Stimulated activated CD4-positive, alpha-beta T cell treated with anti-CD3 and anti-CD28 coated beads, Interleukin-4, amount 100 ng/mL, for 1 hour (primary cell): ENCODE measurements at places on chromosomes 1 and 21.

DNA sequence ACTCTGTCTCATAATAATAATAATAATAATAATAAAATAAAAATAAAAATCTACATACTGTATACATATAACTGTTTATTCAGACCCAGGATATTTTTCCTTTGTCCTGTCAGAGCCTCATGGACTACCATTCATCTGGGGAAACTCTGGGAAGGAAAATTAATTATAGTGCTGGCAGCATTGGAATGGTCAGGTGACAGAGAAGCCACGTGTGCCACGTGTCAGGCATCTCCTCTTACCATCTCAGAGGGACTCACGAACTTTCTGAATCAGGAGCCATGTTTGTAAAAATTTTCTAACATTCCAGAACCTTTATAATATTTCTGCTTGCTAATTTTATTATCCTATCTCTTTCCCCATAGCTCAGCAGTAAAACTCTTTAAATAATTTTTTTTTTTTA, 97.8 kb upstream of the HNRNPU start:
- no peak for DNase-seq

GRCh38 chr1:31593770-31594632, 17.7 kb downstream of the TINAGL1 start:
- peak; percentile 71 for DNase-seq

DNA sequence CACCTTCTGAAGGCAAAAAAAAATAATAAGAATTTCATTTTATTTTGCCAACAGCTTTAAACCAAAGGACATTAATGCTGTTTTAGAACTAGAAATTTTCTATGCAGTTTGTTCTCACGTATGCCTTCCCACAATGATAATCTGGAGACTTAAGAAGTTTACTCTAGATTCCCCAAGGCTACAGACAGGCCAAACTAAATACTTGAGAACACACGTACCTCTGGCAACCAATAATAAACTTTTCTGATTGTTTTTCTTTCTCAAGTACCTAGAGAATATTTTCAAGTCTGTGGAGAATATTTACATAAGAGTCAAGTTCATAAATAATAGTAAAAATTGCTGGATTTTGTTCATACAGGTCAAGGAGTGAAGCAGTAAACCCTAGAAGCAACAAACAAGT, 15.9 kb downstream of the CLDN8 start:
- DNase-seq = no peak

GRCh38 chr1:208344202-208344857, 100.1 kb upstream of the PLXNA2 start:
- no peak for DNase-seq

- DNase-seq = no peak
These were observed 19.3 kb upstream of the OPRD1 start for GRCh38 chr1:28792644-28793121.

DNA sequence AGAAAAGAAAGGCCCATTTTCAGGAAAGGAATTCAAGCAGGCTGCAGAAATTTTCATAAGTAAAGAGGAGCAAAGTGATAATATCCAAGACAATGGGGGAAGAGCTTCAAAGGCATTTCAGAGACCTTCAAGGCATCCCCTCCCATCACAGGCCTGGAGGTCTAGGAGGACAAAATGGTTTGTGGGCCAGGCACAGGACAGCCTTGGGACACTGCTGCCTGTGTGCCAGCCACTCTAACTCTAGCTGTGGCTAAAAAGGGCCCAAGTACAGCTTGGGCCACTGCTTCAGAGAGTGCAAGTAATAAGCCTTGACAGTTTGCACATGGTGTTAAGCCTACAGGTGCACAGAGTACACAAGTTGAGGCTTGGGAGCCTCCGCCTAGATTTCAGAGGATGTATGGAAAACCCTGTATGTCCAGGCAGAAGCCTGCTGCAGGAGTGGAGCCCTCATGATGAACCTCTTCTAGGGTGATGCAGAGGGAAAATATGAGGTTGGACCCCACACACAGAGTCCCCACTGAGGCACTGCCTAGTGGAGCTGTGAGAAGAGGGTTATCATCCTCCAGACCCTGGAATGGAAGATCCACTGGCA, 51.8 kb upstream of the ZSWIM5 start:
- no peak for DNase-seq

- no peak for DNase-seq
These were observed 17.5 kb downstream of the NEK7 start for GRCh38 chr1:198174297-198174696.

- DNase-seq = no peak
These were observed 5.3 kb upstream of the HSPA13 start for GRCh38 chr21:14388282-14388681.

DNA sequence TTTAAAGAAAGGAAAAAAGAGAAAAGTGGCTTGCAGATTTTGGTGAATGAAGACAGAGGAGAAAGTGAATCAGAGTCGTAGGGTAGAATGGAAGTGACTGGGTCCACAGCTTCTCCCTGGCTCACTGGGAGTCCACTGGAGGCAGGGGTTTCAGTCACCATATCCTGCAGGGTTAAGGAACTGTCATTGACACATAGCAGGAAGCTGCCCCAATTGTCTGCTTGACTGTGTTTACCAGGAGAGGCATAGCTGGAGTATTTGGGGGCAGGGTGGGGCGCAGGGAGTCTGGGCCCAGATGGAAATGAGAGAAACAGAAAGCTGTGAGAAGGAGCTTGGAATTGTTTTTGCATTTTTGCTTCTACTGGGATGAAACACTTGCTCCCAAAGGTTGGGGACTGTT, 228.8 kb upstream of the CSF3R start:
- DNase-seq = no peak

DNA sequence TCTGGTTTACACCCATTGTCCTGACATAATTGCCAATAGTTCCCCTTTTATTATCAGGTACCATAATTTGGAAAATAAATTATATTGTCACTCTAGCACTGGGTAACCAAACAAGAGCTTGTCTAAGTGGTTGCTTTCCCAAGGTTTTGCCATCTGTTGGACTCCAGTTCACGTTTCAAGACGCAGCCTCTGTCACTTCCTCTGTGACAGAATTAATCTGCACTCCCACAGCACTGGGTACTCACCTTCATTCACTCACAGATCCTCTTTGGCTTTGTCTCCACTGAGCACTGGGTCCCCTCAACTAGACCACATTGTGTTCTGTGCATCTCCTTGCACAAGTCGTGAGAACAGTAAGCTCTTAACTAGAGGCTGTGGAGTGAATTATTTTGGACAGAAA, 123.6 kb upstream of the JUN start:
- no peak for DNase-seq

GRCh38 chr1:89671775-89672488, 39.0 kb downstream of the LRRC8C start:
- no peak for DNase-seq

GRCh38 chr21:45996311-45997204, 15.0 kb downstream of the COL6A1 start:
- no peak for DNase-seq

GRCh38 chr1:39236971-39237370, 32.5 kb downstream of the MACF1 start:
- no peak for DNase-seq

DNA sequence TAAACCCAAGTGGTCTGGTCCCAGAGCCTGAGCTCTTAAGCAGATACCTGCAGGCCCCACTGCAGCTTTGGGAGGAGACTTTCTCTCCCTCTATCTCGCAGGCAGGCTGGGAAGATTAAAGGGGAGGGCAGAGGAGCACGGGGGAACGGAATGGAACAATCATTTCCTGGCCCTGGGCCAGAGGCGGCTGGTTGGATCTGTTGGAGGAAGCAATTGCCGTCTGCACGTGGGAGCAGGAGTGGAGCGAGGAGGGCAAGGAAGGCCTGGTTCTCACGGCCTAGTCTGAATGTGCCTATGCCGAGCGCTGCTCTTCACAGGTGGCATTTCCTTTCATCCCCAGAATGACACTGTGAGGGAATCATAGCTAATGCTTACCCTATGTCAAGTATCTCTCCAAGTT, 23.7 kb downstream of the NKAIN1 start:
- DNase-seq = no peak
